ENCODE measurements at places on chromosomes 2 and 18.
A peak's percentile ranks its signal among the peaks of the same experiment; 100 is the strongest.

- no peak overlapping the region for H3K4me3 ChIP-seq
- no peak overlapping the region for H3K27ac ChIP-seq
Measured at GRCh38 chr2:134217351-134217750, 36.5 kb upstream of the MGAT5 start.

GRCh38 chr2:240914645-240915525, 8.7 kb downstream of the CROCC2 start:
- peak; percentile 44 for DNase-seq
- H3K36me3 ChIP-seq, result no peaks in the 10 kb centered on the region
- H3K4me3 ChIP-seq, result no peak overlapping the region
- no peak overlapping the region for H3K27ac ChIP-seq

DNA sequence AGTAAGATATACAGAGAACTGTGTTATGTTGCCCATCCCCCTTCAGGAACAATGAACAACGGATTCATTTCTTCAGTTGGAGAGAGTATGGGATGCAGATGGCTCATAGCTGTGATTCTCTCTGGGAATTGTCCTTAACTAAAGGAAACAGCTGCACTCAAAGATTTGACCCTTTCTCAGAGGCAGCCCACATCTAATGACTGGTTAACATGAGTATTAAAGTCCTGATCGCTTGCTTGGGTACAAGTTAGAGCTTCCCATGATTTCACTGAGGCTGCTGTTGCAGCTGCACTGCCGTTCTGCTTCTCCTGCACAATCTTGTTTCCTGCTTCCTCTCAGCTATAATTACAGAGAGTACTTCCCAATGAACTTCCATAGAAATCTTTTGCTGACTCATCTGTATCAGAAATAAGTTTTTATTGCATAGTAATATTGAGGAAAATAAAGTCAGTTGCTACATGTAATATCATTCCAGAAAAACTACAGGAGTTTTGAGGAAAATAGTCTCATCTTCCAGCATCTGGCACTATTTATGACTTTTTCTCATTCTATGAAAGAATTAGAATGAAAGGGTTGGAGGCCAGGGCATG, 12.8 kb upstream of the SCN9A start:
- H3K4me3 ChIP-seq, result no peak overlapping the region
- H3K36me3 ChIP-seq, result no peaks in the 10 kb centered on the region
- H3K27me3 ChIP-seq, result no peaks in the 10 kb centered on the region
- no peaks in the 10 kb centered on the region for H3K4me1 ChIP-seq
- H3K27ac ChIP-seq, result no peak overlapping the region

DNA sequence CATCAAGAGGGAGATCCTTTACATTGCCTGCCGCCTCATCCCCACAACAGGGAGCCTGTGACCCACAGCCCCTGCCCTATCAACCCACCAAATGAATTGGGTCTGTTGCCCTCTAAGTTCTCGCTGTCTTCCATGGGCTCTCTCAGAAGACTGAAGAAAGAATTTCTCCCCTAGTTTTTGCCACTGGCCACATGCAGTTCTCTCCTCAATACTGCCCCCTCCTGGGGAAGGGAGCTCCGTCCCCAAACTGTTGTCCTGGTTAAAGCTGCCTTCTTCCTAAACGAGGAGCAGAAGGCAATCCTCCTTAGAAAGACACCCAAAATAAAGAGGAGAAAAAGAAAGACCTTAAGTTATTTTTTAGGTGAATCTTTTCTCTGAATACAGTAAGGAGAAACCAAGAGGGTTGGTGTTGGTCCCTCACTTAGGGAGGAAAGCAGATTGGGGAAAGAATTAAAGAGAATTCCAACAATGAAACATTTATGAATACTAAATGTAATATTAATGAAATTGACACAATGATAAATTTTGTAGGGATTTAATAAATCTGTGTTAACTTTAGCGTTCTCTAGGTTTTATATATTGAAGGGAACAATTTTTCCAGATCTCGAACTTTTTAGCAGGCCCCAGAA, 31.1 kb upstream of the SATB2 start:
- no peak overlapping the region for H3K27ac ChIP-seq
- H3K4me1 ChIP-seq, result no peaks in the 10 kb centered on the region
- no peaks in the 10 kb centered on the region for H3K27me3 ChIP-seq

DNA sequence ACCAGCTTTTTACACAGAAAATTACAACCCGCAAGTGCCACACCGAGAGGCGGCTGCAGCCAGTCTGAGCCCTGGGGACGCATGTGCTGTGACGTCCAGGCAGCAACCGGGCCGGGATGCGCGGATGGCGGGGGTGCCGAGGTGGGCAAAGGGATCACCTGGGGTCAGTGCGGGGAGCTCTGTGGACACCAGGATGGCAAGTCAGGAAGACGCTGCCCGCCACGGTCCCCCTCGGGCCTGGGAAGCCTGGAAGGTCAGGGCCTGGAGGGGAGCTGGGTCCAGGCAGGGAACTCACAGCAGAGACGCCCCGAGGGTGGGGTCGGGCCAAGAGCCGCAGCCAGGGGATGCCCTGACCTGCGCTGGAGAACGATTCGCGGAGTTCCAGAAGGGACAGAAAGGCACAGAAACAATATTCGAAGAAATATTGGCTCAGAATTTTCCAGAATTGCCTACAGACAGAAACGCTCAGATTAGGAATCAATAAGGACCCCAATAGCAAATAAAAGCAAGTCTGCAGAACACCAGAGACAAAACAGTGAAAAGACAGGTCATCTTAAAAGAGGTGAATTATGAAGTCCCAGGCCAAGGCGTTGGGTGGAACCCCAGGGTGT, 11.7 kb upstream of the KIF1A start:
- no peaks in the 10 kb centered on the region for H3K4me1 ChIP-seq
- no peaks in the 10 kb centered on the region for H3K36me3 ChIP-seq
- H3K27ac ChIP-seq, result no peak overlapping the region
- no peaks in the 10 kb centered on the region for H3K27me3 ChIP-seq
